ENCODE measurements at places on chromosomes 5 and 9. TPM values are rescaled to one million over a fixed set of nuclear protein-coding genes. Genes with fewer than 3 reads are reported as not detected.

Gene CLINT1
- total RNA-seq, result 96.2 TPM

Gene WNT8A
- not detected for total RNA-seq

Gene ANGPTL2
- 17.5 TPM for total RNA-seq

Gene PCA3
- total RNA-seq, result not detected

DNA sequence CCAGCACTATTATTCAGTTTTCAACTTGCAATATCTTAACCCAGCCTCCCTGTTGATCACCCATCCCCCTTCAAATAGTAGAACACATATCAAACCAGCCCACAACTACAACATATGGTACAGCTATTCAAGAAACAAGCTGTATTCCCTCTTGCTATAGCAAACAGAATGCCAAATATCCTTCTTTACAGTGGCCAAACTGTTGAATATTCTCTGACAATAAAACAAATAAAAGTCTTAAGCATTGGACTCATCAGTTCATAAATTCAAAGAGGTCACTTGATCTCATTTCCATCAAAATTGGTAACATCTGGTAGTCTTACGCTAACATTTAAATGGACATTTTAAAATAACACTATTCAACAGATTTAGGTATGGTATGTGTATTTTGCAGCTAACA is 350.8 kb downstream of the EFNA5 start:
- H3K4me1 ChIP-seq, result no peaks in the 10 kb centered on the region
- no peaks in the 10 kb centered on the region for H3K36me3 ChIP-seq
- no peak for DNase-seq
- no peaks in the 10 kb centered on the region for H3K27me3 ChIP-seq
- H3K4me3 ChIP-seq, result no peak overlapping the region
- H3K27ac ChIP-seq, result no peak overlapping the region

DNA sequence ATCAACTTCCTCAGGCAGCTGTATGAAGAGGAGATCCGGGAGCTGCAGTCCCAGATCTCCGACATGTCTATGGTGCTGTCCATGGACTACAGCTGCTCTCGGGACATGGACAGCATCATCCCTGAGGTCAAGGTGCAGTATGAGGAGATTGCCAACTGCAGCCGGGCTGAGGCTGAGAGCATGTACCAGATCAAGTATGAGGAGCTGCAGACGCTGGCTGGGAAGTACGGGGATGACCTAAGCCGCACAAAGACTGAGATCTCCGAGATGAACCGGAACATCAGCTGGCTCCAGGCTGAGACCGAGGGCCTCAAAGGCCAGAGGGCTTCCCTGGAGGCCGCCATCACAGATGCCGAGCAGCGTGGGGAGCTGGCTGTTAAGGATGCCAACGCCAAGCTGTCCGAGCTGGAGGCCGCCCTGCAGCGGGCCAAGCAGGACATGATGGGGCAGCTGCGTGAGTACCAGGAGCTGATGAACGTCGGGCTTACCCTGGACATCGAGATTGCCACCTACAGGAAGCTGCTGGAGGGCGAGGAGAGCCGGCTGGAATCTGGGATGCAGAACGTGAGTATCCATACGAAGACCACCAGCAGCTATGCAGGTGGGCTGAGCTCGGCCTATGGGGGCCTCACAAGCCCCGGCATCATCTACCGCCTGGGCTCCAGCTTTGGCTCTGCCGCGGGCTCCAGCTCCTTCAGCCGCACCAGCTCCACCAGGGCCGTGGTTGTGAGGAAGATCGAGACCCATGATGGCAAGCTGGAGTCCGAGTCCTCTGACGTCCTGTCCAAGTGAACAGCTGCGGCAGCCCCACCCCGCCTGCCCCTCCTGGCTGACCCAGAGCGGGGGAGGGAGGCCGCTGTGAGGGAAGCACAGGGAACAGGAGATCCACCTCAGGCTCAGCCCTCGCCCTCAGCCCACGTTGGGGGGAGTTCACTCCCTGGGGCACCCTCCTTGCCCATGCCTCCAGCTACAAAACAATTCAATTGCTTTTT is 84.0 kb downstream of the SEC61B start:
- no peaks in the 10 kb centered on the region for H3K36me3 ChIP-seq
- no peak overlapping the region for H3K4me3 ChIP-seq
- H3K27me3 ChIP-seq, result no peaks in the 10 kb centered on the region
- H3K27ac ChIP-seq, result no peak overlapping the region
- DNase-seq, result no peak

DNA sequence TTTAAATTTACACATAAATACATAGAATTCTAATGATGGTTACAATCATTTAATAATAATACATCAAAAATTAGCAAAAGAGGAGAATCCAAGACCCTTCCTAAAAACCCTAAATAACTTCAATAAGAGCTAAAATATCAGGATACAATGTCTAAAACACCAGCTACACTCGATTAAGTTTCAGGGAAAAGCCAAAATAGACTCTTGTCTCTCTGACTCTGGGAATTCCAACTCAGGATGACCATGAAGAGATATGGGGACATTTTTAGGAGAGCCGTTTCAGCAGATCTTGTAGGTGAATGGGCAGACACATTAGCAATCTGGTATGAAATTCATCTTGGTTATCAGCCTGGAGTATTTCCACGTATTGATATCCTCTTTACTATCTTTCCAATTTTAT is 193.3 kb upstream of the NR3C1 start:
- H3K27ac ChIP-seq, result no peak overlapping the region
- DNase-seq, result no peak
- no peak overlapping the region for H3K4me3 ChIP-seq
- peaks cover 13% of the 10 kb centered on the region for H3K4me1 ChIP-seq

DNA sequence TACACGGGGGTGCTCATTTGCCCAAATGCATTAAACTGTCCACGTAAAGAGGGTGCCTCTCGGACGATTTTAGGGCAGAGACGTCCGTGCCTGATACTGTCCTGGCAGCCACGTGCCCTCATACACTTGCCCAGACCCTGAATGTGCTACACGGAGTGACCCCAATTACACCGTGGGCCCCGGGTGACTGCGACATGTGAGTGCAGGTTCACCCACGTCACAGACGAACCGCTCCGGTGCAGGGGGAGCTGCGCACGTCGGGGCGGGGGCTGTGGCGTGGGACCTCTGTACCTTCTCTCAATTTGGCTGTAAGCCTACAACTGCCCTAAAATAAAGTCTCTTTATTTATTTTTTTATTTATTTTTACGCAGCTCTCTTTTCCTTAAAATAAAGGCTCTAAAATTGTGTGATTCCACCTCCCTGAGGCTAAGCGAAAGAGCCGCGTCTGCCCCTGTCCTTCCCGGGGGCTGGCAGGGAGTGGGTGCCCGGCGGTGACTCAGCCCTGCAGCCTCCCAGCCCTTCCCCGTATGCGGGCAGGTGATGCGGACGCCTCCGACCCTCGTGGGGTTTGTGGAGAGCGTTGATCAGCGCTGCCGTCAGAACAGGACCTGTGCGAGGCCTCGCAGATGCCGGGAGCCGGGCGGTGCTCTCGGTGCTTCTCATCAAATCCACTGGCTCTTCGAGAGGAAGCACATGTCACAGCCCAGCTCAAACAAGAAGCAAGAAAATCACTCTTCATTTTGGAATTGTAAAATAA is 9.2 kb upstream of the EGFL7 start:
- H3K27me3 ChIP-seq, result no peaks in the 10 kb centered on the region
- H3K4me1 ChIP-seq, result peaks cover 6% of the 10 kb centered on the region
- H3K4me3 ChIP-seq, result no peak overlapping the region
- no peak for DNase-seq
- H3K27ac ChIP-seq, result no peak overlapping the region

DNA sequence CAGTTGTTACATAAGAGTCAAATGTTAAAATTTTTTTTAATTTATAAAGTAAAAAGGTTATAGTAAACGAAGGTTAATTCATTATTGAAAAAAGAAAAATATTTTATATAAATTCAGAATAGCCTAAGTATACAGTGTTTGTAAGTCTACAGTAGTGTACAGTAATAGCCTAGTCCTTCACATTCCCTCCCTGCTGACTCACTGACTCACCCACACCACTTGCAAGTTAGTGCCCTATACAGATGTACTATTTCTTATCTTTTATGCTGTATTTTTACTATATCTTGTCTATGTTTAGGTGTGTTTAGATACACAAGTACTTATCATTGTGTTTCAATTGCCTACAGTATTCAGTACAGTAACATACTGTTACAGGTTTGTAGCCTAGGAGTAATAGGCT is 57.6 kb downstream of the MAMDC2 start:
- no peaks in the 10 kb centered on the region for H3K27me3 ChIP-seq
- H3K36me3 ChIP-seq, result no peaks in the 10 kb centered on the region
- peak; percentile 65 for DNase-seq
- H3K4me1 ChIP-seq, result no peaks in the 10 kb centered on the region
- no peak overlapping the region for H3K27ac ChIP-seq
- no peak overlapping the region for H3K4me3 ChIP-seq

DNA sequence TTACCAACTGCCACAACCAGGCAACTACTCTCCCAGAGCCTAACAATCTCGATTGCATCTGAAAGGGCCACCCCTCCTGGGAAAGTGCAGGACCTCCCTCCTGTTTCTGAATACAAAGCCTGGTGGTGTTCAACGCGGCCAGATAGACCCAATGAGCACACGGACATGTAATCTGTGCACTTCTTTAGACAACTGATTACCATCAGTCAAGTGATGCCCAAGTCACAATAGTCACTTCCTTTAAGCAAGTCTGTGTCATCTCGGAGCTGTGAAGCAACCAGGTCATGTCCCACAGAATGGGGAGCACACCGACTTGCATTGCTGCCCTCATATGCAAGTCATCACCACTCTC is 739 bp downstream of the C9orf72 start:
- H3K27ac ChIP-seq, result peak overlapping the region; percentile 86
- no peaks in the 10 kb centered on the region for H3K36me3 ChIP-seq
- H3K4me3 ChIP-seq, result peak overlapping the region; percentile 77
- no peaks in the 10 kb centered on the region for H3K27me3 ChIP-seq

DNA sequence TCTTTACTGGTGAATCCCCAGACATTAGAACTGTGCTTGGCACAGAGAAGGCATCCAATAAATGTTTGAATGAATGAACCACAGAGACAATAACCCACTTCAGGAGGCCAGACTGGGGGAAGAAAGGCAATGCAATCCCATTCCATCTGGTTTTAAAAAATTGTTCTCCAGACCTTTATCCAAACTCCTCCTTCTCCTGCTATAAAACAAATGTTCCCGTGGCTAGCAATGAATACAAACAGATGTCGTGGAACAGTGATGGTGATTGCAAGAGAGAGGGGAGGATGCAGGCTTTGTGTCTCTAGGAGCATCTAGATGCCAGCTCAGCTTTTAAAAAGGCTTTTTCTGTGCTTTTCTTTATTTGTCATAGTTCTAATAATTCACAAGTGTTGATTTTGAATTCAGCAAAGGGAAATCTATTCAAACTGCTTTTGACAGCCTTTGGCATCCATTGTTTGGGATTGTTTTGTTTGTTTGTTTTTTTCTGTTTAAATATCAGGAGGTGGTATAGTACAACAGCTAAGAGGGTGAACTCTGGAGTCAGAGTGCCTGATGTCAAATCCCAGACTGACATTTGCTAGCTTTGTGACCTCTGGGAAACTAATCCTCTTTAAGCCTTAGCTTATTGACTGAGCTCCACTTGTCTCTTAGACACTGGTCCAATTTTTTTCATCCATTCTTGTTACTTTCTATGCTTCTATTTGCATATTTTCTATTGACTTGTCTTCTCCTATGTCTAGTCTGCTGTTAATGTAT is 59.1 kb downstream of the TNFSF15 start:
- no peak for DNase-seq
- no peaks in the 10 kb centered on the region for H3K27me3 ChIP-seq
- H3K36me3 ChIP-seq, result no peaks in the 10 kb centered on the region
- no peak overlapping the region for H3K4me3 ChIP-seq
- no peak overlapping the region for H3K27ac ChIP-seq

GRCh38 chr5:134559672-134560071 is 34.2 kb downstream of the JADE2 start:
- peaks cover 23% of the 10 kb centered on the region for H3K4me1 ChIP-seq
- DNase-seq, result no peak
- no peak overlapping the region for H3K4me3 ChIP-seq
- no peak overlapping the region for H3K27ac ChIP-seq
- H3K27me3 ChIP-seq, result no peaks in the 10 kb centered on the region

- H3K27me3 ChIP-seq, result no peaks in the 10 kb centered on the region
- DNase-seq, result peak; percentile 62
- no peak overlapping the region for H3K4me3 ChIP-seq
- H3K36me3 ChIP-seq, result no peaks in the 10 kb centered on the region
- H3K4me1 ChIP-seq, result peaks cover 24% of the 10 kb centered on the region
- no peak overlapping the region for H3K27ac ChIP-seq
Observed at GRCh38 chr9:113398796-113399195, 2.3 kb downstream of the ALAD start.

GRCh38 chr9:10597801-10598200 is 15.0 kb downstream of the PTPRD start:
- no peak for DNase-seq
- H3K36me3 ChIP-seq, result no peaks in the 10 kb centered on the region
- H3K4me1 ChIP-seq, result no peaks in the 10 kb centered on the region
- H3K4me3 ChIP-seq, result no peak overlapping the region
- no peak overlapping the region for H3K27ac ChIP-seq
- H3K27me3 ChIP-seq, result no peaks in the 10 kb centered on the region

DNA sequence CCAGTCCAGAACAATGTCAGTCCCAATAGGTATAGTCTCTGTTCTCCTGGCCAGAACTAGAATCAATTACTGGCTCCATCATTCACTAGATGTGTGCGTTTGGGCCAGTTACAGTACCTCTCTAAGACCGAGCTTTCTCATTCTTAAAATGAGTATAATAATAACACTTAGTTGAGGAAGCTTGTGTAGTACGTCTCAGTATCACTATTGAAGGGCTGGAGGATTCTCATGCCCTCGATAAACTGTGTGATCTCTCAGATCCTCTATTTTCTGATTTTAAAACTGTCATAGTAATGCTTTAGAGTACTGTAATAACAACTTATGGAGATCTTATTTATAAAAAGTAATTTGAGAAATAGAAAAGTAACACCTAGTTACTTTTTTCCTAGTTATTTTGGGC is 50.7 kb downstream of the CDKN2A start:
- no peak overlapping the region for H3K27ac ChIP-seq
- H3K36me3 ChIP-seq, result no peaks in the 10 kb centered on the region
- no peak overlapping the region for H3K4me3 ChIP-seq
- DNase-seq, result no peak
- H3K27me3 ChIP-seq, result no peaks in the 10 kb centered on the region
- no peaks in the 10 kb centered on the region for H3K4me1 ChIP-seq

DNA sequence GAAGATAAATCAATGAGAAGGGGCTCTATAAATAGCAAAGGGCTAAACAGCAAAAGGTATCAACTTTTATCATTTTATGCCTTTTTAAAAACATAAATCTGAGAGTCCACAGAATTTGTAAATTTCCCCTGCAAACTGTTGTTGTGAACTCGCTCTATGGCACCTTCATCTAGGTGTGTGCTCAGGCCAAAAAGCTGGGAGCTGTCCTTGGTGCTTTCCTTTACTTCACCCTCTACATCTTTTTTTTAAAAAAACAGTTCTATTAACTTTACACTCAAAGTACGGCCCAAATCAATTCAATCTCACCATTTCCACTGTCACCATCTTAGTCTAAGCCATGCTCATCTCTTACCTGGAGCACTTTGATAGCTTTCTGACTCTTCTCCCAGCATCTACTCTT is 108.2 kb upstream of the GPR151 start:
- H3K36me3 ChIP-seq, result no peaks in the 10 kb centered on the region
- no peaks in the 10 kb centered on the region for H3K4me1 ChIP-seq
- H3K27me3 ChIP-seq, result no peaks in the 10 kb centered on the region
- no peak overlapping the region for H3K27ac ChIP-seq
- H3K4me3 ChIP-seq, result no peak overlapping the region
